ENCODE measurements at places on chromosomes 16 and 17. TPM values are rescaled to one million over a fixed set of nuclear protein-coding genes. Genes with fewer than 3 reads are reported as not detected.

- H3K4me1 ChIP-seq = peaks cover 12% of the 10 kb centered on the region
- peaks cover 19% of the 10 kb centered on the region for H3K36me3 ChIP-seq
- no peak overlapping the region for H3K4me3 ChIP-seq
- DNase-seq = no peak
- H3K27me3 ChIP-seq = no peaks in the 10 kb centered on the region
- no peak overlapping the region for H3K27ac ChIP-seq
Measured at GRCh38 chr17:1089915-1090314, 89.9 kb downstream of the ABR start.

GRCh38 chr16:30395992-30396585 is 869 bp downstream of the ZNF48 start:
- H3K4me1 ChIP-seq = peaks cover 12% of the 10 kb centered on the region

GRCh38 chr17:79043931-79044320 is 20.0 kb downstream of the C1QTNF1 start:
- H3K4me1 ChIP-seq = no peaks in the 10 kb centered on the region
- no peaks in the 10 kb centered on the region for H3K27me3 ChIP-seq
- no peak overlapping the region for H3K27ac ChIP-seq
- H3K4me3 ChIP-seq = no peak overlapping the region
- DNase-seq = no peak
- no peaks in the 10 kb centered on the region for H3K36me3 ChIP-seq

- peaks cover 21% of the 10 kb centered on the region for H3K36me3 ChIP-seq
- peak; percentile 71 for DNase-seq
- no peaks in the 10 kb centered on the region for H3K27me3 ChIP-seq
- peaks cover 28% of the 10 kb centered on the region for H3K4me1 ChIP-seq
- peak overlapping the region; percentile 93 for H3K27ac ChIP-seq
Measured at GRCh38 chr17:40095944-40096791, 4.2 kb downstream of the NR1D1 start.

GRCh38 chr16:1890708-1891050 is 18.7 kb upstream of the MEIOB start:
- no peak overlapping the region for H3K4me3 ChIP-seq
- H3K27me3 ChIP-seq = no peaks in the 10 kb centered on the region
- no peaks in the 10 kb centered on the region for H3K4me1 ChIP-seq
- no peaks in the 10 kb centered on the region for H3K36me3 ChIP-seq

GRCh38 chr16:79776243-79776847 is 175.8 kb upstream of the MAF start:
- no peaks in the 10 kb centered on the region for H3K4me1 ChIP-seq
- DNase-seq = peak; percentile 40
- H3K4me3 ChIP-seq = no peak overlapping the region
- no peak overlapping the region for H3K27ac ChIP-seq
- no peaks in the 10 kb centered on the region for H3K36me3 ChIP-seq

- DNase-seq = peak; percentile 65
- H3K27me3 ChIP-seq = no peaks in the 10 kb centered on the region
- H3K36me3 ChIP-seq = no peaks in the 10 kb centered on the region
- no peak overlapping the region for H3K27ac ChIP-seq
- no peaks in the 10 kb centered on the region for H3K4me1 ChIP-seq
- H3K4me3 ChIP-seq = no peak overlapping the region
Measured at GRCh38 chr16:20385844-20386832, 18.4 kb downstream of the PDILT start.

DNA sequence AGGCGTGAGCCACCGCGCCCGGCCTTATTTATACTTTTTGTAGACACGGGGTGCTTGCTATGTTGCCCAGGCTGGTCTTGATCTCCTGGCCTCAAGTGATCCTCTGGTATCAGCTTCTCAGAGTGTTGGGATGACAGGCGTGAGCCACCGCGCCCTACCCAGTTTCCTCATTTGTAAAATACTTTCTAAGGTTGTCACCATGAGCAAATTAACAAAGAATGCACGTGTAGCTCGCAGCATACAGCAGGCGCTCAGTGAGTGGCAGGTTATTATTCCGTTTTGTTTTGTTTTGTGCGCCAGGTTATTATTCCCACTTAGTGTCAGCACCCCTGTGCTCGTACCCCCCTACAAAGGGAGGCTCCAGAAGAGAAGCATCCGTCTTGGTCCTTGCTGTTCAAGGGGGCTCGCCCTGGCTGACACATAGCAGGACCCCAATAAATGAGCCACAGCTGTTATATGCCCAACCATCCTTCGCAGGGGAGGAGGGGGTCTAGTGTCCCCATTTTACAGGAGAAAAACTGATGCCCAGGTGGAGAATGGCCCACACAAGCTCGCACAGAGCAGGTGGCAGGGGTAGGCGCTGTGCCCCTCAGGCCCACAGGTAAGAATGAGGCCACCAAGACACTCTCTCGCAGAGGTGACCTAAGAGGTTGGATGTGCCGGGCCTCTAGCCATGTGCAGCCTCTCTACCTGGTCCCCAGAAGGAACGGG is 686 bp upstream of the MIEF2 start:
- no peak for DNase-seq
- H3K27me3 ChIP-seq = no peaks in the 10 kb centered on the region
- peaks cover 19% of the 10 kb centered on the region for H3K4me1 ChIP-seq
- peak overlapping the region; percentile 79 for H3K4me3 ChIP-seq
- peaks cover 8% of the 10 kb centered on the region for H3K36me3 ChIP-seq

GRCh38 chr17:78645421-78646295 is 68.5 kb upstream of the DNAH17 start:
- no peaks in the 10 kb centered on the region for H3K4me1 ChIP-seq
- H3K4me3 ChIP-seq = no peak overlapping the region
- no peaks in the 10 kb centered on the region for H3K36me3 ChIP-seq
- DNase-seq = peak; percentile 61

DNA sequence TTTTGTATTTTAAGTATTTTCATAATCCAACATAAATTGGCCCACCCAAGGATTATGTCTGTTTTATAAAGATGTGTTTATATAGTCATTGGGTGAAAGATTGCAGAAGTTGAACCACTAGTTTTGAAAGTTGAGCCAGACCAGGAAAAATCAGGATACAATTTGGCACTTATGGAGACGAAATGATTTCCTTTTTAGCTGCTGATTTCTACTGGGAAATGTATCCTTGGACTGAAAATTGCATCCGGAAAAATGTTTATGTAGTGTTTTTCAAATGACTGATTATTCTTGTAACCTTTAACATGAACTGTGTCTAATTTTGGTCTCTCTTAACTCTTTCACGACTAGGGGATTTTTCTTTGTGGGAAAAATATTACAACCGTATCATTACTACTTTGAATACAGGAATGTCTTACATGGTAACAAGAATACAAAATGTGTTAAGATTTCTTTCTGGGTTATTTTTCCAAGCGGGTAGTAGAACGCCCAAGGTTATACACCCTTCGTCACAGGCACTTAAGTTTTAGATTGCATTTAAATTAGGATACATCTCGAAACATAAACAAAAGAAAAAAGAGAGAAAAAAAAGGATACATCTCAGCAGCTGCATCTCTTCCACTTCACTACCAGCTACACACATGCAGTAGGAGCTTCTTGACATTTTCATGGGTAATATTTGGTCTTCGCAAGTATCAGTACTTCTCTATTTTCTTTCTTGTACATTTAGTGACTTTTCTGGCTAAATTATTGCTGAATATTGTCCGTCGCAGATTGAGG is 273.0 kb upstream of the TBX2 start:
- no peaks in the 10 kb centered on the region for H3K36me3 ChIP-seq
- no peak overlapping the region for H3K4me3 ChIP-seq
- no peak for DNase-seq
- H3K27me3 ChIP-seq = no peaks in the 10 kb centered on the region
- no peak overlapping the region for H3K27ac ChIP-seq

DNA sequence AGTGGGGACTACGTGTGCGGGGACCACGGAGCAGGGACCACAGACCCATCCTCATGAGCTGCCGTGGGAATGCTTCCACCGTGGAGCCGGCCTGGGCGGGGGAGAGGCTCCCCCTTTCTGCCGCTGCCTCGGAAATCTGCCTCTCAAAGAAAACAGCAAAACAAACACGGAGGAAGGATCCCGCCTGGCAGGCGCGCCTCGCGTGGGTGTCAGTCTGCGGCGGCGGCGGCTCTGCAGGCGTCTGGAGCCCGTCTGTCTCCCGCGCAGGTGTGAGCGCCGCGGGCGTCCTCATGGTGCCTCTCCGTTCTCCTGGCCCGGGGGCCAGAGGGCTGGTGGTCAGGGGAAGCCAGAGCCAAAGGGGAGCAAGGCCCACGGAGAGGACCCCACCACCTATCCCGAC is 27.5 kb downstream of the GSE1 start:
- peaks cover 21% of the 10 kb centered on the region for H3K4me1 ChIP-seq
- H3K27ac ChIP-seq = no peak overlapping the region
- H3K27me3 ChIP-seq = no peaks in the 10 kb centered on the region
- no peaks in the 10 kb centered on the region for H3K36me3 ChIP-seq
- no peak overlapping the region for H3K4me3 ChIP-seq
- DNase-seq = no peak

DNA sequence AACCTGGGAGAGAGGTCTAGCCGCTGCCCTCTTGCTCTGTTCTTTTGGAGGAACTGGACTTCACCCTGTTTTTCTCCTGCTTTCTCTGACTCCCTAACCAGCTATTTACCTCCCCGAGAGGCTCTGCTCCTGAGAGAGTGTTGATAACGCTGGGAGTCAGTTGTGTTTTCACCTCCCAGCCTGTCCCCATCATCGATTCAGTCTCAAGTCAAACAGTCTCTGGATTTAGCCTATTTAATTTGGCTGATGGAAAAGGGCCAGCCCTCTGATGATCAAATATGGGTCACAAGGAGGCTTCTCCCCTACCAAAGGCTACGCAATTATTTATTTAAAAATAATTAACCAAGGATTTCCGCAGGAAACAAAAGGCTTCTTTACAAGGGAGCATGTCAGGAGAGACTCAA is 31.8 kb downstream of the HNF1B start:
- H3K4me3 ChIP-seq = no peak overlapping the region
- no peak overlapping the region for H3K27ac ChIP-seq
- no peaks in the 10 kb centered on the region for H3K36me3 ChIP-seq

Gene KRT12
- 2.2 TPM for total RNA-seq

Gene AXIN2
- total RNA-seq = 41.6 TPM

Gene SMARCD2
- total RNA-seq = 77.2 TPM

Gene KRTAP4-6
- not detected for total RNA-seq

Gene NPIPB13
- total RNA-seq = 10.4 TPM

Gene KRT33A
- total RNA-seq = not detected

Gene TEKT1
- not detected for total RNA-seq

Gene FGF11
- total RNA-seq = 1.2 TPM

Measured in colonic mucosa (tissue), 4 donors.